PC-9 (cell line): ENCODE measurements at places on chromosomes 1 and 21. TPM values are rescaled to one million over a fixed set of nuclear protein-coding genes. Genes with fewer than 3 reads are reported as not detected.

Gene FCGR3B
- not detected in 2 replicates for total RNA-seq

Gene TNFAIP8L2
- not detected in 2 replicates for total RNA-seq

- no peak for DNase-seq
Observed at GRCh38 chr1:119341372-119341947, 27.1 kb upstream of the HAO2 start.

GRCh38 chr1:206925106-206925736 is 3.5 kb upstream of the FCMR start:
- no peak for DNase-seq

DNA sequence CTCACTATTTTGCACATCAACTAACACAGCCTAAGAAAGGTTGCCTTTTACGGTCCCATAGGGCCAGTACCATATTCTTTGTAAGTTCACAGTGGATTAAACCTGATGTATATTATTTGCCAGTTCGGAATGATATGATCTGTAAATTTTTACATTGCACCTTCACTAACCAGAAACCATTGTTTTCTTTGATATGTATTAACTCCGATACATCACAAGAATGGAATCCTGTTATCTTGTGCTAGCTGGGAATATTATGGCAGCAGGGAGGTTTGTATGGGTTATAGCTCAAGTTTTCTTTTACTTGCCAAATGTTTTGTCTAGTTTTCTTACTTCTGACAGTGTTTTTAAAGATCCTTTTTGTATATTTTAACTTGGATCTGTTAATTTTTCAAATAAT is 51.4 kb upstream of the S1PR1 start:
- DNase-seq = no peak

GRCh38 chr1:90924982-90925381 is 96.9 kb downstream of the ZNF644 start:
- DNase-seq = no peak
